ENCODE measurements at places on chromosomes 13 and 19. TPM values are rescaled to one million over a fixed set of nuclear protein-coding genes. Genes with fewer than 3 reads are reported as not detected.

The REX1BD gene
- total RNA-seq, result 56.1 TPM

DNA sequence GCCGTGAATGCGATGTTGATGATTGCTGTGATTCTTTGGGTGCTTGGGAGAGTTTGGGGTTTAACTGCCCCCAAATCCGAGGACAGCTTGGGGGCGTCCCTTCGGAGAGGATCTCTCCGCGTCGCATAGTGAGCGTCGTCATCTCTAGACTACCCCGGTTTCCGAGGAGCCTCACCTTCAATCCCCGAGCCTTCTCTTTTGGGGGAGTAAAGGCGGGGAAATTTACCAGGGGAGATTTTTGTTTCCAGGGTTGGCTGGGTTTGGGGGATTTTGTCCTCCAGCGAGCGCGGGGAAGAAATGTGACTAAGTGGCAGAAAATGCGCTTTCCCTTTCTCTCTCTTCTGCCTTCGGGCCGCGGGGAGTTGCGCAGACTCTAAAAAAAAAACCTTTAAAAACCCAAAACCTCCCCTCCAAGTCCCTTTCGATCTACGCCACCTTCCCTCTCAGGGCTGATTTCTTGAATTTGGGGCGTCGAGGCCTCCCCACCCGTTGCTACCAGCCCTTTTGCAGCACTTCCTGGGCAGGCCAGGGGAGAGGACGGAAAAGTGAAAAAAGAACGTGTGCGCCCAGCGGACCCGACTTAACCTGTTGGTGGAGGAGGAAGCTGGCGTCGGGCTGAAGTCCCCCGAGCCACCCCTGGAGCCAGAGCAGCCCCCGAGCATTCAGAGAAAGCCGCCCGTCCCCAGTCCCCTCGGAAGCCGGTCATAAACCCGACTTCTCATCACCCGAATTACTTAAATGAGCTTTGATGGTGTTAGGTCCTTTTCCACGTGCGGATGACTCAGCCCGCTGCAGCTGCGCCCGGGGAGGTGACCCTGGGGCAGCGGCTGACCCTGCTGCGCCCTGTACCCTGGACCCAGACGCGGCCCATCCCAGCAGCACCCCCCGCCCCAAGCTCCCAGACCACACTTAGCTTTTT, 17.7 kb downstream of the NFIX start:
- DNase-seq, result peak; percentile 71

DNA sequence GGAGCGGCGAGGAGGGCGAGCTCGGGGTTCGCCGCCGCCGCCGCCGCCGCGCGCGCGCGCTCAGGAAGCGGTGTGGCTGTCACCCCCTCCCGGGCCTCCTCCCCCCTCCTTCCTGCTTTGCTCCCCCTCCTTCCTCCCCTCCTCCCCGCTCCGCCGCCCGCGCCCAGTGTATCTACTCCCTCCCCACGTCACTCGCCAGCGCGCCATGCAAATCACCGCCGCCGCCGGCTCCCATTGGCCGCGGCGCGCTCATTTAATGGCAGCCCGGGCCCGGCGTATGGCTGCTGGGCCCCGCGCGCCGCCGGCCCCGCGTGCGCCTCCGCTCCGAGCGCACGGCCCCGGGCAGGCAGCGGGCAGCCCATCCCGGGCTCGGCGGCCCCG, 335 bp upstream of the SOX1 start:
- DNase-seq, result no peak

- peak; percentile 78 for DNase-seq
Observed at GRCh38 chr19:18203408-18203862, 407 bp downstream of the RAB3A start.

The KIR3DL2 gene
- total RNA-seq, result not detected

- DNase-seq, result no peak
Observed at GRCh38 chr13:39202746-39203145, 164.5 kb downstream of the NHLRC3 start.

The GRIN2D gene
- 0.57 TPM for total RNA-seq

- no peak for DNase-seq
Observed at GRCh38 chr19:44666852-44667556, 4.3 kb upstream of the CEACAM19 start.

DNA sequence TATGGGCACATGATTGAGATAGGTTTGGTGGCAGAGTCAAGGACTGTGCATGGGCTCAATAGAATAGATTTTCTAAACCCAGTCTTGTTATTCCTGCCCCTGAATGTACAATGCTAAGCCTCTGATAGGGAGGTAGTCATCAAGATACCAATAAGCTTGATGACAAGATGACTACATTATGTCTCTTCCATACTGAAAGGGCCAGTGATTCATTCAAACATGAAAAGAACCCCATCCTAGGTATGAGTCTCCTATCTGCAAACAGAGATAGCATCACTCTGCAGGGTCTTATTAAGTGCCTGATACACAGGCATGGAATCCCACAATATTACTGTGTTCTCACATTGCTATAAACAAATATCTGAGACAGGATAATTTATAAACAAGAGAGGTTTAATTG, 40.3 kb upstream of the UFM1 start:
- no peak for DNase-seq

Measured in adrenal gland (tissue), 19 donors.